ENCODE measurements at places on chromosomes 16 and 17.

DNA sequence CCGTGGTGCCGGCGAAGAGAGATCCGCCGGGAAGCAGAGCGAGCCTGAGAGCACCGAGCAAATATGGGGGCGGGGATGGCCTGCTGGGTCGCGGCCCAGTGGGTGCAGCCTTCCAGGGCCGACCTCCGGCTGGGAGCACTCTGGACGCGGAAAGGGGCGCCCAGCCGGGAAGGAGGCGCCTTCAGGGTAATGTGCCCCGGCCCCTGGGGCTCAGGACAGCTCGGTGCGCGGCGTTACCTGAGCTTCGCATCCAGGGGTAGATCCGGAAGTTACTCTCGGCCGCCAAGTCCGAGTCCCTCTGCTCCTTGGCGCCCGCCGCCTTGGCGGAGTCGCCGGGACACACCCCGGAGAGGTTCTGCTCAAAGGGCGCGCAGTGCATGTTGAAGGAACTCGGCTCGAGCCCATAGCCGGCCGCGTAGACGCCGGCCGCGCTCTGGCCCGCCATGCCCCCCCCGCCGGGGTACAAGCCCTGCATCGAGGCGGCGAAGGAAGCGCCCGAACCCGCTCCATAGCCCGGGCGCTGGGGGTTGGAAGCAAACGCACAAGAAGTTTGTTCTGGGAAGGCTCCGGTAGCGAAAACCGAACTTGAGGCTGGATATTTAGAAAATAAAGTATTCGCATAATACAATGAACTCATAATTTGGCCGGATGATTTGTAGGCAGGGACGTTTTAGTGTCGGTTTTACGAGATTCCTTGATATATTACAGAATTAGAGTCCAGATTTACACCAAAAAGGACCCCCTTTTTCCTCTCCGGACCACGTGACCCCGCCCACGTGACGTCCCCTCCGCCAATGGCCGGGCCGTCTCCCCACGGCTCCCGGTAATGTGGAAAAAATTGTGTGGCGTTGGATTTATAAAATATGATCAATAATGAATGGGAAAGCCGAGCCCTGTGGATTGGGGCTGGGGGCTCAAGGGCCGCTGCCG is at the start of gene HOXB7:
HOXB7 (minus strand) TSS at position 736 of the 930 bp plus-strand sequence; CDS start at position 637, 99 bp downstream.
- peak; percentile 65 for DNase-seq

DNA sequence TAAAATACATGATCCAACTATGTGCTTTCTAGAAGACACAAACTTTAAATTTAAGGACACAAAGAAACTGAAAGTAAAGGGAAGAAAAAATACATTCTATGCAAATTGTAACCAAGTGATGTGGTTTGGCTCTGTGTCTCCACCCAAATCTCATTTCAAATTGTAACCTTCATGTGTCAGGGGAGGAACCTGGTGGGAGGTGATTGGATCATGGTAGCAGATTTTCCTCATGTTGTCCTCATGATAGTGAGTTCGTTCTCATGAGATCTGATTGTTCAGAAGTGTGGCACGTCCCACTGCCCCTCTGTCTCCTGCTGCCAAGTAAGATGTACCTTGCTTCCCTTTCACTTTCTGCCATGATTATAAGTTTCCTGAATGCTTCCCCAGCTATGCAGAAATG is 15.0 kb downstream of the OR1A1 start:
- DNase-seq: peak; percentile 1

- DNase-seq: no peak
These were observed 28.9 kb downstream of the TMEM11 start for GRCh38 chr17:21185061-21185460.

- DNase-seq: no peak
These were observed 163.4 kb downstream of the CMIP start for GRCh38 chr16:81607805-81608522.

DNA sequence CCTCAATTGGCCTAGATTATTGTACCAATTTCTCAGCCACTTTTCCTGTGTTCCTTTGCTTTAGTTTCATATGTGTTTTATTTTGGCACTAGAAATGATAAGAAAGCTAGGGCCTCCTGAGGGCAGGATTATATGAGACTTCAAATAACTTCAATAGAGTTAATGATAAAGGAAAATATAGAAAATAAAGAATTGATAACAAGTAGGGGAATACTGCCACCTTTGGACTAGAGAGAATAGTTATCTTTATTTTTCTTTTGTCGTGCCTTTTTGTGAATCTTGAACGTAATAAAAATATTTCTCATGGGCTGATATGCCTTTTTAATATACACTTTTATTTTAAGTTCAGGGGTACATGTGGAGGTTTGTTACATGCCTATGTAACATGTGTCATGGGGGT is 29.3 kb upstream of the RBL2 start:
- DNase-seq: no peak

GRCh38 chr17:63015824-63016223 is 49.8 kb downstream of the TANC2 start:
- no peak for DNase-seq

- DNase-seq: no peak
These were observed 79.8 kb downstream of the ZDHHC7 start for GRCh38 chr16:84931506-84931905.

DNA sequence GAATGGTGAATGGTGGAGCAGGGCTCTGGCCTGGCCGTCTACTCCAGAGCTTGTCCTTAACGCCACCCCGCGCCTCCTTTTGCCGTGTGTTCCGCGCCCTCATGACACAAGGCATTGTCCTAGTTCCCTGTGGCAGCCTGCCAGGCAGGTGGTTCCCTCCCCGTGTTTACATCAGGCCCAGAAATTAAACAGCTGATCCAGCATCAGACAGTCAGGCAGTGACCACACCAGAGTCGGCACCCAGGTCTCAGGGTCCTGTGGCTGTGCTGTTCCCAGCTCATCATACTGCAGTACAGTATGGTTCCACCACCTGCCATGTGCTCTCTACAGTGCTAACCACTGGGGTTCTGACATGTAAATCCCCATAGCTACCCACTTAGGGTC is 119.7 kb downstream of the RAB11FIP4 start:
- no peak for DNase-seq

- DNase-seq: no peak
These were observed 1114.2 kb upstream of the GOT2 start for GRCh38 chr16:59848296-59848695.

DNA sequence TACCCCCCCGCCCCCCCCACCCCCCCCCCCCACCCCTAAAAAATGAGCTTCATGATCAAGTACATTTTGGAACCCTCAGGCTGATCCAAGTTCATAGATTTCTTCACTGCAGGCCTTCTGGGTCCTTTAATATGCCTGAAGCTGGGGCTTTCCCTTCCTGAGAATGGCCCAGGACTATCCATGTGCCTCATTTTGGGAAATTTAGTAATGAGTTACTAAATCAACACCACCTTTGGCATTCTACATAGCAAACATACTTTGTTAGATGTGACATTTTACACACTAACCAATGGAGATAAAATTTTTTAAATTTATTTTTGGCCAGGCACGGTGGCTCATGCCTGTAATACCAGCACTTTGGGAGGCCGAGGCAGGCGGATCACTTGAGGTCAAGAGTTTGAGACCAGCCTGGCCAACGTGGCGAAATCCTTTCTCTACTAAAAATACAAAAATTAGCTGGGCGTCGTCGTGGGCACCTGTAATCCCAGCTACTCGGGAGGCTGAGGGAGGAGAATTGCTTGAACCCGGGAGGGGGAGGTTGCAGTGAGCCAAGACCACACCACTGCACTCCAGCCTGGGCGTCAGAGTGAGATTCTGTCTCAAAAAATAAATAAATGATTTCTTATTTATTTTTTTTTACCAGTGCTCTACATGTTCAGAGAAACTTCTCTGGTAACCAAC is 14.0 kb downstream of the HERPUD1 start:
- DNase-seq: no peak

- no peak for DNase-seq
These were observed 168.4 kb upstream of the WSCD1 start for GRCh38 chr17:5901731-5902130.

GRCh38 chr16:54431997-54432896 is 145.7 kb upstream of the IRX3 start:
- no peak for DNase-seq

DNA sequence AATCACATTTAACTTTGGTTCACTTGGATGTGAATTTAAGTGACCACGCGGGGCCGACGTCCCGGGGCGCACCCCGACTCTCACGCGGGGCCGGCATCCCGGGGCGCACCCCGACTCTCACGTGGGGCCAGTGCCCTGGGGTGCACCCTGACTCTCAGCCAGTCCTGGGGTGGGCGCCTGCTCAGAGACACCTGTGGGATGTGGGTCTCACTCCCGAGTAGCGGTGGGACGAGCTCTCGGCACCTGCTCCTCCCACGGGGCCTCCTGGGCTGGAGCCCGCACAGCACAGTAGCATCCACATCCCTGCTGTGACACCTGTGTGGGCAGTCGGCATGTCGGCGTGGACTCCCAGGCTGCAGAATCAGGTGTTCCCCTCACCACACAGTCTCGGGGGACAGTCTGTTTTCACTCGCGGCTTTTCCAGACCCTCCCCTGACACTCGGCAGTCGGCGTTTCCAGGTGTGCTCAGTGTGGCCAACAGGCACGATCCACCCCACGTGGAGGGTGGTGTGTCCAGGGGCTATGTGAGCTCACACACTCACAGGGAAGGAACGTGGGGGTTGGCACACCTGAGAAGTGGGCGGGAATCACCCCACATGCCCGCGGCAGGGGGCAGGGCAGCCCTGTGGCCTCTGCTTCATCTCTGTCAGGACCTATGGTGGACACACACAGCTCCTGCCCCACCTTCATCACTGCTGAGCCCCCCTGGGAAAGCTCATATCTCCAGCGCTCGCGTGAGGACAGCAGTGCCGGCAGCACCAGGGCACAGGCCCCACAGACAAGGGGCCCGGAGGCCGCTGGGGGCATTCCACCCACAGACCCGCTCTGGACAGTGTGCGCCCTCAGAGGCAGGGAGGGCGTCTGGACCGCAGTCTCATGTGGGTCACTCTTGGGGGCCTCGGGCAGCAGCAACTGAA is 51.8 kb downstream of the LMF1 start:
- DNase-seq: no peak

DNA sequence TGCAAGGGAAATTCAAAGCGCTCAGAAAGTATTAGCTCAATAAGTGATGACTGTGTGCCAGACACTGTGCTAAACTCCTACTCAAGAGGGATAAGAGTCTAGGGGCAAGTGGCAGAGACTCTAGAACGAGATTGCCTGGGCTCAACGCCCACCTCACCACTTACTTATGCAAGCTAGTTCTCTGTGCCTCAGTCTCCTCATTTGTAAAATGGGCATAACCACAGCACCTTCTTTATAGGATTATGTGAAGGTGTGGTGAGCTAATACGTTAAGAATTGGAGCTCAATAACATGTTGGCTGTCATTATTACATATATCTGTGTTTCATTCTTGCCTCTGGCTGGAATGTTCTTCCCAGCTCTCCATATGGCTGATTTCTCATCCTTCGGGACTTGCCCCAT is 15.4 kb downstream of the DEXI start:
- DNase-seq: no peak

- DNase-seq: no peak
These were observed 23.1 kb downstream of the PIPOX start for GRCh38 chr17:29066047-29066446.

Data from CD4-positive, alpha-beta T cell treated with Interleukin-10 for 1 hour (primary cell).